ENCODE measurements at places on chromosomes 16 and 17.

GRCh38 chr16:53998966-53999522 lies 287.5 kb downstream of the IRX3 start:
- DNase-seq: peak; percentile 40

DNA sequence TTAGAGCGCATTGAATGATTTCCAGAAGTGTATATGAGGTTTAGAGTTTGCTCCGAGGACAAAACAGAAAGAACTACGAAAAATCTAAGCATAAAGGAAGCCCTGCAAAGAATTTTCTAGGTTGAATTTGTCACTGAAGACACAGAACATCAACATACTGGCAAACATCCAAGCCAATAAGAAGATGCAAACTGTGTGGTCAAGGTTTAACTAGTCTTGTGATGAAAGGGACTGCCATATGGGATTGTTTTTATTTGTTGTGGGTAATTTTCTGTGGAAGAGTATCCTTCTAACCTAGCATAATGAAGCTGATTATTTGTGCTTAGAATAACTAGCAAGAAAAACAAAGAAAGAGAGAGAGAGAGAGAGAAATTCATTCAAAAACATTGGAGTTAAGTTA lies 492.0 kb upstream of the ERCC4 start:
- peak; percentile 26 for DNase-seq

DNA sequence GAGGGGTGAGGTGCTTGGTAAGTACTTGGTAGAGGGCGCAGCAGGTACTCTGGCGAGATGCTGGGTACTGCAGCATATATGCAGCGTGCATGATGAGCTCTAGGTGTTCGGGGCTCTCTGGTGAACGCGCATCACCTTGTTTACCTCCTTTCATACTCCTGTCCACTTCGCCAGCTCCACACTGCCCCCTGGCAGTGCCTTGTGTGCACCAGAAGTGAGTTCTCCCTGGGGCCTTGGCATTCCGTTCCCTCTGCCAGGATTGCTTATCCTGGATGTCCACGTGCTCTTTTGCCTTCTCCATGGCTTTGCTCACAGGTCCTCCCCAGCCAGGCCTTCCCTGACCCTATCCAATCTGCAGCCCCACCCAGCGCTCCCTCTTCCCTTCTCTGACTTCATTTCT lies 154.2 kb downstream of the MRM1 start:
- DNase-seq: no peak

DNA sequence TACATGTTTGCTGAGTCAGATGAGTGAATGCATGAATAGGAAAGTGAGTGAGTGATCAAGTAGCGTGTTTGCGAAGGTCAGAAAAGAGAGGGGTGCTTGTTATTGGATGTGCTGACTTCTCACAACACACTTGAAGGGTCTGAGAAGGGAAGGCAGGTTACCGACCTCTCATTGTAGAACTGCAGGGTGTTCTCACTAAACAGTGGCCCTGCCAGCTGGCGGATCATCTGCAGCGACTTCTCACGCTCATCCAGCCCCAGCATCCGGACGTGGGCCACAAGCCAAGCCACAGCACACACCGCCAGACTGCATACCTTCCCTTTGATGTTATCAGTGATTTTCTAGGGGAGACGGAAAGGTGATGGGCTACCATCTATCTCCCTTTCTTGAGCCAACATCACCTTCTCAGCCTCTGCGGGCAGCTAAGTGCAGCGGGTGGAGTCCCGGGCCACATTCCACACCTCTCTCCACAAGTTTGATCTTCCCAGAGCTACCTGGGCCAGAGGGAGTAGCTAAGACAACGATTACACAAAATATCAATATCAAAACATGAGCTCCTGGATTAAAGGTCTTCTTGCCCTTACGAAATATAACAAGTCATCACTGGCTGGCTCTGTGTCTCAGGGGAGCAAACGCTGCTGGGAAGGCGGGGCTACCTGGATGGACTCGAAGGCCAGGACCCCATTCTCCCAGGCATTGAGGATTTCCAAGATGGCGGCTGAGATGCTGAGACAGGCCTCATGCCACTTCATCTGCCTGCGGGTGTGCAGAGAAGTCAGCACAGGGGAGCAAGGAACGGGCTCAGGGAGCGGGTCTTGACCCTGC lies 11.0 kb downstream of the CSF3 start:
- no peak for DNase-seq

- DNase-seq: no peak
Observed at GRCh38 chr17:28570716-28571360, 486 bp downstream of the PIGS start.

- DNase-seq: peak; percentile 50
Observed at GRCh38 chr16:1871974-1872635, at the start of gene MEIOB. MEIOB (minus strand) TSS chr16:1872164; CDS start chr16:1868175, 3,989 bp downstream.

DNA sequence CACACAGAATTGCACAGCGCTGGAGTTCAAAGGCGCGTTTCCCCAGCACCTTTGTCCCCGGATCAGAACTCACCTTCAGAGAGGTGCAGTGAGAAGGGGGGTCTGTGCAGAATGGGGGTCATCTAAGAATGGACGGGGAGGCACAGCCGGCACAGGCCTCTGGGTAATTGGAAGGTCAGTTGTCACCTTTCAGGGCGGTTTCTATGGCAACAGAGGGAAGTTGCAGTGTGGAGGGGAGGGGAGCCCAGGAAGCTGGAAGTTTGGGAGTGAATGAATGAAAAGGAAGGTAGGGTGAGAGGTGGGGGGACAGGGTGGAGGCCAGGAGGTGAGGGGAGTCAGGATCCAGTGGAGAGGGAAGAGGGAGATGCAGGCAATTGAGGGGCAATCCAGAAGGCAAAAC lies 12.4 kb upstream of the KCNG4 start:
- no peak for DNase-seq

- DNase-seq: peak; percentile 74
Observed at GRCh38 chr16:47037746-47038458, 64.4 kb upstream of the DNAJA2 start.

DNA sequence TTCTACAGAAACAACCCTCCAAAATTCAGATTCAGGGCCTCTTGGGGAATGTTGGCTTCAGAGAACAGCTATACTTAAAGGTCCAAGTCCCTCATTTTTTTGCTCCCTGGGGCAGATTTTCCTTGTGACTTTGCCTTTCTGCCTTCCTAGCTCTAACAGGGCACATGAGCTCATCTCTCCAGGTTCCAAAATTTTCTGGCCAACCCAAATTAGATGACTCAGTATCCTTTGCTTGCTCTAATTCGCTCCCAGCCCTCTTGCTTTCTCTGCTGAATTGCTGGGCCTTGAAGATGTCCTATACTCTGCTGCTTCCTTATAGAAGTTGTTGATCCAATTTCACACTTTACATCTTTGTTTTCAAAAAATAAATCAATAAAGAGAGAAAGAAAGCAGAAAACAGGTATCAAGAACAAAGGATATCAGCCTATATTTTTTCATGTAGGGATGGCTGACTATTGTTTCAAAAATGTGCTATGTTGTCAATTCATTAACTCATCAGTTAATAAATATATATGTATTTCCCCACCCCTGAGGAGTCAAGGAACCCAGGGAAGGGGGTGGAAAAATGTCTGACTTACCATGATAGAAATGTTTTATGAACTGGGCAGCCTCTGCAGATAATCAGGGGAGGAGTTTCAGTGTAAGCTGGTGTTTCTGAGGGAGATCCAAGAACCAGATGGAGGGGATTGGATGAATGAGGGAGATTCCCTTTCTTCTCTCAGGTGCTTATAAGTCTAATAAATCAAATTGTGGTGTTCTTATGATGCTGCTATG lies 1.0 kb upstream of the KRTAP4-2 start:
- peak; percentile 50 for DNase-seq

- DNase-seq: no peak
Observed at GRCh38 chr17:74523308-74523707, 8.0 kb downstream of the CD300LB start.

GRCh38 chr16:86070484-86070883 lies 171.5 kb downstream of the IRF8 start:
- DNase-seq: no peak

DNA sequence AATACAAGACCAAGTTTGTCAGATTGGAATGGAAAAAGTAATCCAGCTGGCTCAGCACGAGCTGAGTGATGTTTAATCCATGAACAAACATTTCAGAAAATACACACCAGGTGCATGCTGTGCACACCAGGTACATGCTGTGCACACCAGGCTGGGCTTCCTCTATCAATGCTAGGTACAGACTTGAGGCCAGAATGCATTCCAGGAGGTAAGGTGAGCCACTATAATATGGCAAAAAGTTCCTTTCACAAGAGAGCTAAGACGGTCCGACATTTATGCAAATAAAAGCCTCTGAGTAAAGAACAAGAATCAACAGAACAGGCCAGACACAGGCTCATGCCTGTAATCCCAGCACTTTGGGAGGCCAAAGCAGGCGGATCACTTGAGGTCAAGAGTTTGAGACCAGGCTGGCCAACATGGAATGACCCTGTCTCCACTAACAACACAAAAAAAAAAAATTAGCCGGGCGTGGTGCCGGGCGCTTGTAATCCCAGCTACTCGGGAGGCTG lies 128.2 kb downstream of the ZNF778 start:
- DNase-seq: no peak

- DNase-seq: peak; percentile 59
Observed at GRCh38 chr16:82855471-82855870, 228.7 kb downstream of the CDH13 start.

GRCh38 chr17:1201132-1201702 lies 21.4 kb upstream of the ABR start:
- DNase-seq: no peak

- DNase-seq: no peak
Observed at GRCh38 chr16:5633845-5634440, 536.3 kb upstream of the EEF2KMT start.

GRCh38 chr17:2842464-2842863 lies 46.2 kb downstream of the RAP1GAP2 start:
- DNase-seq: no peak

- DNase-seq: no peak
Observed at GRCh38 chr17:74971842-74972106, 785 bp downstream of the HID1 start.

GRCh38 chr17:41322094-41322902 lies 6.8 kb upstream of the KRTAP17-1 start:
- peak; percentile 71 for DNase-seq

Measured in fibroblast of skin of right quadriceps (primary cell).